ENCODE measurements at places on chromosomes 1 and 21.

GRCh38 chr1:115461526-115461925 lies 123.5 kb upstream of the NGF start:
- DNase-seq, result no peak

GRCh38 chr1:61426254-61426653 lies 298.7 kb downstream of the TM2D1 start:
- DNase-seq, result no peak

- no peak for DNase-seq
These were observed 64.2 kb upstream of the SH3GLB1 start for GRCh38 chr1:86640161-86640670.

DNA sequence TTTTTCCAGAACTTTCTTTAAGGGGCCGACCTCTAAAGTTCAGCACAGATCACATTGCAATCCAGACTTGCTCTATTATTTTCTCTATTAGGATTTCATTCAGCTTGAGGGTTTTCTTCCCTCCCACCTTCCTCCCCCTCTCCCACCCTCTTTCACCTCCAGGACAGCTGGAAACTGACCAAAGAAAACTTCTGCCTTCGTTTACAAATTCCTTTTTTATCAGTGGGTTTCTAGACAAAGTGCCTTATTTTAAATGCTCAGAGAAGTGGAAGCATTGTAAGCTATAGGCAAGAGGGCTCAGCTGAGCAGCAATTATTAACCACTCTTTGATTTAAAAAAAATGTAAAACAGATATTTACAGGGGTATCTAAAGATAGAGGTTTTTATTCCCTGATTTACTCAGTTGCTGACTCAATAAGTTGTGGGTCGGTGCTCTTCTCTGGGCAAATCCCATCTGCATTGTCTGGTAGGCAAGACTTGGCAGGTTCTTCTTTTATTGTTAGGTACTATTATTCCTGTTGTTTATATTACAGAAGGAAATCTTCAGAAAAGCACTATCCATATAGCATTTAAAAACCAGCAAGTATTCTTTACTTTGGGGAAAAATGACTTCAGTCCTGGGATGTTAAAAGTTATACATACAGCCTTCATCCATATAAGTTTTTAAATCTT lies 277.0 kb upstream of the C1orf105 start:
- no peak for DNase-seq

- DNase-seq, result no peak
These were observed 4.4 kb upstream of the PIK3C2B start for GRCh38 chr1:204498981-204499380.

DNA sequence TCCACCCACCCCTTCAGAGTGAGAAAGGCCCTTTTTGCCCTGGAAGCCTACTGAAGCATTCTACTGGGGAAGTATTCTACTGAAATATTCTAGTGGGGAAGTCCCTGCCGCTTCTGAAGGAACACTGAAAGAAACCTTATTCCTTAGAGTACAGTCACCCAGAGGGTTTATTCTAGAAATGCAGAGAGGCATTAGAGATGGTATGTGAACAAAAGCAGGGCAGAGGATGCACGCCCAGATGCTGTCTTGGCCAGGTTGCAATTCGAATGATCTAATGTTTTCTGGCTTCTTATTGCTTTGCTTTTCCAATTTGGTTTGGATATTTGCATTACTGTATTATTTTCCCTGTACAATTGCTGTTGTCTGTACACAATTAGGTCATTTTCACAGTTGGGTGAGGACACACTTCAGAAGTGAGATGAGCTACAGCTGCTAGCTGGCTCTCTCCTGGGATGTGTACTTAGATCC lies 37.1 kb downstream of the CCN1 start:
- no peak for DNase-seq

- DNase-seq, result no peak
These were observed 91.6 kb downstream of the CLEC20A start for GRCh38 chr1:178405137-178405536.

- DNase-seq, result no peak
These were observed 73.8 kb downstream of the USP24 start for GRCh38 chr1:55141295-55141893.

- peak; percentile 62 for DNase-seq
These were observed 2.6 kb downstream of the TAGLN2 start for GRCh38 chr1:159922511-159923202.

- no peak for DNase-seq
These were observed 76.4 kb downstream of the TIAM1 start for GRCh38 chr21:31267644-31268043.

DNA sequence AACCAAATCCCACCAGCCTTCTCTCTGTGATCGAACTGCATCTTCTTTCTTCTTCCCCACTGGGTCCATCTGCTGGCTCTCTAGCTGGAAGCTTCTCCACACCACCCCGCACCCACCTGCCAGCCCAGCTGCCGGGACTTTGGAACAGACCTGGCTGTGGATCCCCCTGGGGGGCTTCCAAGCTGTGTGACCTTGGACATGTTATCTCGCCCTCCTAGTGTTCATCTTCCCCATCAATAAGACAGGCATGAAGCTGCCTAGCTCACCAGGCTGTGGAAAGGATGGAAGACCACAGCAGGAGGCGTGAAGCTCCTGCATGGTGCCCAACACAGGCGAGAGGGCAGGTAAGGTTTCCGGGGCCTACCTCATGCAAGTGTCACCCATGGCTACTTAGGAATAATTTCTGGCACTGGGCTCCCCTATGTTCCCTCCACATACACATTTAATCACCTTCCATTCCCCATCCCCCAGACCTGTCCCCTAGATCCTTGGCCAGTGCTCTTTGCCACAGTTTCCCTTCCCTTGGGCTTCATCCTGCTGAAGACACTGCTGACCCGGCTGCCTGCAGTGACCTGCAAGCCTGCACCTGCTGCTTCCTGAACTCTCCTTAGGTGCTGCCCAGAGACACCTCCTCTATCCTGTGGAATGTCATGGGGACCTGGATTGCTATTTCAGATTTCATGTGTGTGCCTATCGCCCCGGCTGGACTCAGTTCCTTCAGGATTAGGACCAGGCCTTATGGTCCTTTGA lies 13.2 kb upstream of the C2CD2 start:
- peak; percentile 24 for DNase-seq

- peak; percentile 9 for DNase-seq
These were observed 62.4 kb upstream of the FAM3B start for GRCh38 chr21:41254090-41254700.

DNA sequence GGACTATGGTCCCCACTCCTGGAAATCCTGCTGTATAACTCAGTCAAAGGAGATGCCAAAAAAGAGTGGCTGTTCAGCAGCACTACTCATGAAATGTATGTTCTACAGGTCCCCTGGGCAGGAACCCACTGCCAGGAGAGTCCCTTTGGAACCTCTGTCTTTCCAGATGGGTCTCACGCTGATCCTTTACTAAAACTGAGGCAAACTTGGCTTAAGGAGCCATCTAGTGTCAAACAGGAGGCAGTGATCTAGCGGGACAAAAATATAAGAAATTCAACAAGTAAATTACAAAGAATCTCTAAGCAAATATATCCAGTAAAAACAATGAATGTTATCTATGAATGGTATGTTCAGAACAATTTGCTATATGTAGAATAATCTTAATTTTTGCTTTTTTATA lies 80.5 kb upstream of the PRMT6 start:
- no peak for DNase-seq

- no peak for DNase-seq
These were observed 7.6 kb upstream of the CTTNBP2NL start for GRCh38 chr1:112388436-112388835.

- DNase-seq, result no peak
These were observed 243.7 kb upstream of the SNX7 start for GRCh38 chr1:98417820-98418219.

GRCh38 chr1:22373252-22373651 lies 78.4 kb upstream of the ZBTB40 start:
- no peak for DNase-seq

DNA sequence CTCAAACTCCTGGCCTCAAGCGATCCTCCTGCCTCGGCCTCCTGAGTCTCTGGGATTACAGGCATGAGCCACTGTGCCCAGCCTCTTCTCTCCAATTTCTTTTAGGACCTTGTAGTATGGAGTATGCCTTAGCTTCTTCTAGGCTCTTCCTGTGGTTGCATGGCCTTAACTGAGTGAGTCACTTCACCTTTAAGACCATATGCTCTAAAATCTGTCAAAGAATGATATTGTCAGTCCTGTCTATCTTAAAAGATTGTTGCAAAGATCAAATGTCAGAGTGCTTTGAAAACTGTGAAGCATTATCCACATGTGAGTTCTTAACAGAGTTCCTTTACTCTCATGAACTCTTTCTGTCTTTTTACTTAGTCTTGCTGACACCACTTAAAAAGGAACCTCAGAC lies 37.2 kb downstream of the ATP2B4 start:
- DNase-seq, result no peak

GRCh38 chr1:3932156-3932919 lies 32.3 kb upstream of the C1orf174 start:
- DNase-seq, result no peak

DNA sequence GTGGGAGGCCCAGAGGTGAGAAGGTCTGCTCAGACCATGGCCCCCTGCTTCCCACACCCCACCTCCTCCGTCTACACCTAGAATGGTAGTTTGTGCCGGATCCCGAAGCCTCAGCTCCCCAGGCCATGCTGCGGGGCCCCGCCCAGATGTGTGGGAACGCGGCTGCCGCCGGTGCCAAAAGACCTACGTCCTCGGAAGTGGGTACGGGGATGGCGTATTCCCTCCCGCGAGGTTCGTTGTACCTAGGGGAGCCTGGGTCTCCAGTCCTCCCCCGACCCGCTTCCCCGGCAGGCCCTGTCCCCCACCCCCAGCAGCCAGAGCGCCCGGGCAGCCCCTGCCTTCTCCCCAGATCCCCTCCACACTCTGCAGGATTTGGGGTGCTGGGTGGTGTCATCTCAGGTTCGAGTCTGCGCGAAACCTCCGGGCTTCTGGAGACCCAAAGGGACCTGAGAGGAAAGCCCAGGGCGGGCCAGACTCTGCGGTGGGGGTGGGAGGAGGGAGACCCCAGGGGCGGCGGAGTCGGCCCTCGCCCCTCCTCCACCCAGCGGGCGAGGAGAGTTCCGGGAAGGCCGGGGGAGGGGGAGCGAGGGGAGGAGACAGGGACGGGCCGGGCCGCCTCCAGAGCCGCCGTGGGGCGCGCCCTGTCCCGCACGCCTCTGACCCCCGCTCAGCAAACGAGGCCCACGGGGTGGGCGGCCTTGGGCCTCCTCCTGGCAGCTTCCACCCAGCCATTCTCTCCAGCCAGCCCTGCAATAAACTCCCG lies 6.2 kb upstream of the PRDM16 start:
- DNase-seq, result no peak

DNA sequence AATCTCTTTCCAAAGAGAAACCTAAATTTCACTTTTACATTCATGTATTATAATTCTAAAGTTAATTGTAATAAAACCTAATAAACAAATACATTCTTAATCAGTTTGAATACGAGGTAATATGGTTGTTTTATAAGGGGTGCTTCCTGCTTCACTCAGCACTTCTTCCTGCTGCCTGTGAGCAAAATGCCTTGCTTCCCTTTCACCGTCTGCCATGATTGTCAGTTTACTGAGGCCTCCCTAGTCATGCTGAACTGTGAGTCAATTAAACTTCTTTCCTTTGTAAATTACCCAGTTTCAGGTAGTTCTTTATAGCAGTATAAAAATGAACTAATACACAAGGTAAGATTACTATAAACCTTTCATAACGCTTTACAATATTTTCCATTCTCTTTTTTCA lies 491.1 kb upstream of the LRRC7 start:
- no peak for DNase-seq

GRCh38 chr1:219387211-219387610 lies 213.5 kb downstream of the LYPLAL1 start:
- no peak for DNase-seq

DNA sequence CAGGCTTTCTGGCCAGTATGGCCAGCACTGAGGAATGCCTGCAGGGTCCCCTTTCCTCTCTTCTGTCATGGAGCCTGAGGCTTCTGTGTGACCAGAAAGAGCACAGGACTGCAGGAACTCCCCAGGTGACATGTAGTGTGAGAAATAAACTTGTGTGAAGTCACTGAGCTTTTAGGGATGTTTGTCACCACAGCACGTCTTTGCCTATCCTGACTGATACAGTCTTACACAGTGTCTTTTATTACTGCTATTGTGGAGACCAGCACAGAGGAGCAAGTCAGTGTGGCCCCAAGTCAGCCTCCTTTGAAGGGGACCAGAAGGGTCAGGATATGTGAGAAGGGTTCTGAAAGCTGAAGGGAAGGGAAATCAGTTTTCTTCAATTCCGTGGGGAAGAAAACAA lies 102.5 kb downstream of the LAMC2 start:
- DNase-seq, result no peak

GRCh38 chr1:21451981-21452411 lies 12.1 kb downstream of the NBPF3 start:
- DNase-seq, result no peak

- no peak for DNase-seq
These were observed 66.8 kb downstream of the TTC3 start for GRCh38 chr21:37139902-37140301.

DNA sequence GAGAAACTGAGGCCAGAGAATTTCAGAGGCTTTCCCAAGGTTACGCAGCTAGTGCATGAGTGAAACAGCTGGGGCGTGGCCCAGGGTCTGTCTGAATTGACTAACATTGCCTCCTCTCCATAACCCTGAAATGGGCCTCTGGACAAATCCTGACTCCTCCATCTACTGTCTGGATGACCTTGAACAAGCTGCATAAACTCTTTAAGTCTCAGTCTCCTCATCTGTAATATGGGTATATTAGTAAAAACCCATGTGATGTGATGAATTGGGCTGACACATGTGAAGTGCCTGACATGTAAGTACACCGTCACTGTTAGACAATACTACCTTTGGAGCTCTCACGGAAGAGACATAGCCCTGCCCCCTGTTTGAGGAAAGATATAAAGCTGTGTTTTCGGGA lies 12.3 kb upstream of the FGR start:
- DNase-seq, result no peak

GRCh38 chr1:233689017-233689747 lies 75.3 kb downstream of the KCNK1 start:
- DNase-seq, result no peak

DNA sequence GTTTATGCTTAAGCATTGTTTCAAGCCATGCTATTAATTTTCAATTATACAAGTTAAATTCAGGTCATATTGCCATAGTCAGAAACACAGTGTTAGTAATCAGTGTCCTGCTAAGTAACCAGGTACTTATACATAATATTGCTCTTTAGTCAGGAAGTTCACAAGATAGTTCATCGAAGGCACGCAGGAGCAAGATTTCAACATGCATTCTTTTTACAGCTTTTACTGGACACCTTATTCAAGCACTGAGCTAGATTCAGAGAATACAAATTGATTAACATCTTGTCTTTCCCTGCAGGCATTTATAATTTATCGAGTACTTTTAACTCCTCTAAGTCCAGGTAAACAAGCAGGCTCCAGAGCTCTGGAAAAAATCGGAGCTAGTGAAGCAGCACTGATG lies 202.3 kb upstream of the BRINP3 start:
- no peak for DNase-seq

- DNase-seq, result no peak
These were observed 2.1 kb upstream of the S100A2 start for GRCh38 chr1:153567621-153568366.

GRCh38 chr1:44571712-44572571 lies 102.3 kb downstream of the TMEM53 start:
- DNase-seq, result no peak

Data from liver (tissue), 10 donors.